ENCODE measurements at places on chromosomes 1 and 21.

DNA sequence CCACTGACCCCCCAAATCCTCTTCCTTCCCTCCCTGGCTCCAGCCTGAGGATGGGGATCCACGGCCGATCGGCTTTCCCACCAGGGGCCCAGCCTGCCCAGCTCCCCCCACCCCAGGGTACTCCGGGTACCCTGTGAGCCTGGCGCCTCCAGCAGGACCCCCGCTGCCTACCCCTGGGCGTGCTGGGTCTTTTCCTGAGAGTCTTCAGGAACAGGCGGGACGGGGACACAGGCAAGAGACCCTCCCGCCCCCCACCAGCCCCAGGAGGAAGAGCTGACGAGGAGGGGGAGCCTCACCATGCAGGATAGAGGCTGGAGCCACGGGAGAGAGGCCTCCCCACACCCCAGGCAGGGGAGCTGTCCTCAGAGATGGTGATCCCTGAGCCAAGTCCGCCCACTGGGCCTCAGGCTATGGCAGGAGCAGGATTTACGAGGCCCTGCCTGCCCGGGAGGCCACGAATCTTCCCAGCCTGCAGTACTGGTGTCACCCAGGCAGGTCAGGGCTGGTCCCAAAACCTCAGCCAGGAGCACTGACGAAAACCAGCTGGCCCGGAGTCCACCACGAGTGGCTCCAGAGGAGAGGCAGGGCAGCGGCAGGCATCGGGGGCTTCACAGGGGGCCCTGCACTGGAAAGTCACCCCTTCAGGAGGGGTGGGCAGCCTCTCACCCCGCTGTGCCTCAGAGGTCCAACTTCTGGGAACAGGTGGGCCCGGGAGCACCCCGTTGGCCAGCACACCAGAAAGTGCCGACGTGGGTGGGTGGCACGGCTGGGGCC, 58.0 kb downstream of the MEGF6 start:
- no peak for DNase-seq

GRCh38 chr1:2322065-2322571, 69.2 kb downstream of the MORN1 start:
- DNase-seq, result no peak

DNA sequence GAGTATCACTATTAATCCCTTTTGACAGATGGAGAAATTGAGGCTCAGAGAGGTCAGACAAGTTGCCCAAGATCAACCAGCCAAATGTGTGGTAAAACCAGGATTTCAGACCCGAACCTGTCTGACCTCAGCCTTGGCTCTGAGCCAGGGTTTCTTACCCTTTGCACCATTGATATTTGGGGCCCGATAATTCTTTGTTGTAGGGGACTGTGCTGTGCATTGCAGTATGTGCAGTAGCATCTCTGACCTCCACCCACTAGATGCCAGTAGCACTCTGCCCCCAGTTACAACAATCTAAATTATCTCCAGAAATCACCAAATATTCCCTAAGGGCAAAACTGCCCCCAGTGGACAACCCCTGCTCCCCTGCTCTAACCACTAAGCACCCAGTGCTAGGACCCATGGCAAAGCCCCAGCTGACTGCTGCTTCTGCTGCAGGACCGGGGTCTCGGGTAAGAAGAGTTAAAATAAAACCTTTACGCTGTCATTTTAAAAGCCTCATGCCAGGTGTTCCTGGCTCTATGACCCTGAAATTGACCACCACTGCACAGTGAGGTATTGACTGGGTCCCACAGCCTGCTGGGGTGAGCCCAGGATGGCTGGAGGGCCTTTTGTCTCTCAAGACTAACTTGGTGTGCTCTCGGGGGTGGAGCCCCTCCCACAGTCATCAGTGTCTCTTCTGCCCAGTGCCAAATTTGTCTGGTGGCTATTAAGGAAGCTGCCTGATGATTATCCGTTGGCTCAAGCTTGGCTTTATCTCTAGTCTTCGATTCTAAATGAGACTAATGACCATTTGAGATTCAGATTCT, 5.6 kb upstream of the MAN1C1 start:
- DNase-seq, result no peak

- no peak for DNase-seq
These were observed 87.5 kb upstream of the SGIP1 start for GRCh38 chr1:66446261-66447001.

DNA sequence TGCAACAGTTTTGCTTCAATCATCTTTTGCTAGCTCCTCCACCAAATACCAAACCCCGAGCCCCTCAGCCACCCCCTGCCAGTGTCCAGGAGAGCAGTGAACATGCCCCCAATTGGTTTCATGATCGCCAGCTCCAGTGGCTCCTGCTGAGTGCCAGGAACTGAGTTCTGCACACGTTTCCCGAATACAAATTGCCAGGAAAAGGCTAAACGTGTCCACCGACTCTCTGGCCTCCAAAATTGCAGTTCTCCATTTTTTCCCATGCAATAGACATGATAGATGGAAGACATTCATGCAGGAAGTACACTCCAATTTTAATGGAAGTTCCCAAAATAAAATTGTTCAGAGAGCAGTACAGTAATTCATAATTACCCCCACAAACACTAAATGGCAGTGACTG, 101.3 kb downstream of the SPSB1 start:
- no peak for DNase-seq

DNA sequence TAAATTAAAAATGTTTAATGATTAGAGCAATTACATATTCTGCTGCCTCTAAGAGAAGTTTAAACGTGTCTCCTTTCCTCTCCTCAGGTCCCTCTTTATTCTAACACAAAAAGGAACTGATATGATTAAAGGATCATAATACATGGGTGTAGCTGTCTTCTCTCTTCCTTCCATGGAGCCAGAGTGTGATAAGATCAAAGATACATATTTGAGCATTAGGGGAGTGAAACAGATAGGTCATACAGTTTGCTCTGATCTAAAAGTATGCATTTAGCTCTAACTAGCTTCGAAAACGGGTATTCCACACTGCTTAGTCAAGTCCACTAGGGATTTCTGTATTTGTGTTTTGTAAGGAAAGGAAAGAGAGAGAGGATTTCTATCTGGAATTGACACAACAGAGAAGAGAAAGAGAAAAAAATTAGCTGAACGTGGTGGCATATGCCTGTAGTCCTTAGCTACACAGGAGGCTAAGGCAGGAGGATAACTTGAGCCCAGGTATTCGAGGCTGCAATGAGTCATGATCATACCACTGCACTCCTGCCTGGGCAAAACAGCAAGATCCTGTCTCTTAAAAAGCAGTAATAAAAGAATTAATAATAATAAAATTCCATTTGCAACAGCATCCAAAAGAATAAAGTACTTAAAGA, 63.1 kb downstream of the CDC42BPA start:
- DNase-seq, result no peak

DNA sequence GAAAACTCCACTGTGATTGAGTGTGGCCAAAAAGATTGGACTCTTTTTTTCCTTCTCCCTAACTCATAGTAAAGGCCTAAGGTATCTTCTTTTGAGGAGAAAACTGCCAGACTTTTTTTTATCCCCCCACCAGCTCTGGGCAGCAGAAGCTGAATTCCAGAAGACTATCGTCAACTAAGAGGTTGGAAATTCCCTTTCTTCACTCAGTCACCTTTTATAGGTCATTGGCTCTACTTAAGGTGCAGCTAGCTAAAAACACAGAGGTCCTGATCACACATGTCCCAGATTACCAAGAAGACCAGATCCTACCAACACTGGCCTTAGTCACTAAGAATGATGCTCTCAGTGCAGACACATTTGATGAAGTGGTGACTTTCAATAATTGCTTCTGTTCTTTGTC, 1441.2 kb downstream of the PLA2G4A start:
- DNase-seq, result no peak

DNA sequence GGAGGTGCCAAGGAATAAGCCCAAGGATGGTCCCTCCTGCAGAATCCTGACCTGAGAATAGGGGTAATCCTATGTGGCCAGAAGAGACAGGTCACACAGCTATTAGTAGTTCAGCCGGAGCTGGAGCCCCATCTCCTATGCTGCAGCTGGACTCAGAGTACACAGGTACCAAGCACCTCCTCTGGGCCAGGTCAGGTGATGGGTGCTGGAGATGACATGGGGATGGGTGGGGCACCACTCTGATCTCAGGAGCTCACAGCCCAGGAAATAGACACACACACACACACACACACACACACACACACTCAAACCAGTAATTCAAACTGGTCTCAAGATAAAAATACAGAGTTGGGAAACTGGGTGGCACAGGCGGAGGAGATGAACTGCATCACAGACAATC, 54.2 kb upstream of the SSBP3 start:
- DNase-seq, result no peak

DNA sequence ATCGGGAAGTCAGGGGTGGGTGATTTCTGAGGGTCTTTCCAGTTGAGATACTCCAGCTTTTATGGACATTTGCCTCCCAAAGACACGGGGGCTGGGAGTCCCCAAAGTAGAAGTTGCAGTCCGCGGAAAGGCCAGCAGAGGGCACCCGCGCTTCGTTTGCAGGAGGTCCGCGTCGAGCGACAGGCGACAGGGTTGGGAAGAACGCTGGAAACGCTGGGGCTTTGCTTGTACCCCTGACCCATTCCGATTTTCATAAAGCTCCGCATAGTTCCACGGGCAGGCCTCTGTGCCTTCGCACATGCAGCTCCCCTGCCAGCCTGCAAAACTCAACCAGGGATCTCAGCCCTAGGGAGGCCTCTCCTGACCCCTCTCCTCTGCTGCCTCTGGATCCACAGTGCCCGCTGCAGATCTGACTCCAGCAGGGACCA, 44.2 kb upstream of the LAPTM5 start:
- DNase-seq, result peak; percentile 81

- no peak for DNase-seq
These were observed 36.0 kb downstream of the SIPA1L2 start for GRCh38 chr1:232593717-232594502.

GRCh38 chr1:41802532-41803501, 115.9 kb downstream of the HIVEP3 start:
- DNase-seq, result no peak

DNA sequence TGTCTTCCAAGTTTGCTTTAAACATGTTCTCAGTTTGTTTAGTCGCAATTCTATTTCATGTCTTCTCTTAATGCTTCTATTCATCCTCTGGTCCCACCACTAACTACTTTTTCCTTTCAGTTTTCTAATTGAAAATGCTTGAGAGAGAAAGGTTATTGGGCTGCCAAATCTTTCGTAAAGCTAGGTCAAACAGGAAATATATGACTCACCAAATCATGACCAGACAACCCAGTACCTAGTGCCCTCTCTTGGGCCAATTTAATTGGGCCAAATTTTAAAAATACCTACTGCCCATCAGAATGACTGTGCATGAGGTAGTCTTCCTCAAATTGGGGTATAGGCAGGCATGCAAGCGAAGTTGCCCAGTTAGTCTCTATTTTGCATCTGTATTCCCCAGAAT, 295.4 kb upstream of the PBX1 start:
- no peak for DNase-seq

DNA sequence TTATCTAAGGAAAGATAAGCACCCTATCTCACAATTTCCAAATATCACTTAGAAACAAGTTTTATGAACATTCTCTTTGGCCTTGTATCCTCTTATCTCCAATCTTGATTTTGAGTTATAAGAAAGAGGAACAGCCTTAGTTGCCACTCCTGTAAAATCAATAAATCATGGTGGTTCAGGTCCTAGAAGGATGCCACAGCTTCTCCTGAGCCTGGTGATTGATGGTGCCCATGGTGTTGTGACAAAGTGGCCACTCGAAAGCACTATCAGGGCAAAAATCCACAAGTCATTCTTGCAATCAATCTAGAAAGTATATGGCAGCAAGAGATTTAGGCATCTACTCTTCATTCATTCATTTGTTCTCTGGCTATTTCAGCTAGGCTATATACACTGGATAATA, 27.8 kb downstream of the GBP6 start:
- DNase-seq, result no peak

DNA sequence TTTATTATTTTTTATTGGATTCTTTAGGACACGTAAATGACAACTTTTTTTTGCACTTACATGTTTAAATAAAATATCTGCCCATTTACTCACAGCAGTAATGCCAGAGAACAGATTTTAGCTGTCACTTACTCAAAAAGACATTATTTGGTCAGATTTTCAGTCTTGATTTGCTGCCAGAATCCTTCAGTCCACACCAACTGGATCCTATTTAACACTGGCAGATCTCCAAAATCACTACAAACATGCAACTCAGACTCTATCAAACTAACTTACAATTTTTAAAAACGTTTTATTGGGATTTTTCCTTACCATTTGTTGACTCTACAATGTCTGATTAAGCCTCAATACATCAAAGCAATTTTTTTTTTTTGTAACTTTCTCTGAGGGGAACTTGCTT, 11.1 kb downstream of the ATP6V1G3 start:
- no peak for DNase-seq

DNA sequence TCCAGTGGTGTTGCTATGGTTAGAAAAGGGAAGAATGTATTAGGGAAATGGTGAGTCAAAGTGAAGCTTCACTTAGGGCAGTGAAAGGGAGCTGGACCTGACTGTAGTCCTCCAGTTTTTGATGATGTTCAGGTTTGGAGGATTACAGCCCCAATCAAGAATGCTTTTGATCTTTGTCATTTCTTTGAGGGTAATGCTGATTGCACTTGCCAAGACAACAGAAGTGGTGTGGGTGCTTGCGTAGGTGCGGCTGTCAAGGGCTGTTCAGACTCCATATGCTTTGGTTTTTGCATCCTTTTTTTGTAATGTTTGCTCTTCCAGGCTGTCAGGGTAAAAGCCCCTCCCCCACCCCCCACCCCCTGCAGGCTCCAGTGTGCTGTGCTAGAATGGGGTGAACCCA, 38.9 kb downstream of the HHAT start:
- DNase-seq, result no peak

DNA sequence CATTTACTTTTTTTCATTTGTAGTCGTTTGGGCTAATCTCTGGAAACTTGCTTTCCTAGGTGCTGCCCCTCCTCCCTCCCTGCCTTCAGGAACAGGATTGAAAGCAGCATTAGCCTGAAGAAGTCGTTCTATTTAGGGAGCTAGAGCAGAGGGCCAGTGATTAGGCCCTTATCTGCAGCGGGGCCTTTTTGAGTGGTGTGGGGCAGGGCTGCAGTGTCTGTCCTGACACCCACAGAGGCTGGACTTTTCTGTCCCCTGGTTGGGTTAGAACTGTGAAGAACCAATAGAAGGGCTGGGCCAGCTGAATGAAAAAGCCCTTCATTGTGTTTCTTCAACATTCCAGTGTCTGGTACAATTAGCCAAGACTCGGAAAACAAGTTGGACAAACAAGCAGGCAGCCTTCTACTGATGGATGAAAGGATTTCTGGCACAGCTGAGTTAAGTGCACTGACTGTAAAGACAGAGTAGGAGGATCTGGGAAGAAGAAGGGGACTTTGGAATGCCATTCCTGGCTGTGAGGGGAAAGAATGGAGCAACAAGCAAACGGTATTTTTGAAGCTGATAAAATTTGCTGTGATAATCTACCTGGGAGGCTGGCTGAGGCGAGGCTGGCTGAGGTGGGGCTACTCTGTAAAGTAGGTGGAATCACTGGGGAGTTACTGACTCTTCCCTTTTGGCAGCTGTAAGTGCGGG, 9.7 kb downstream of the MACF1 start:
- no peak for DNase-seq

All from stimulated activated CD4-positive, alpha-beta T cell treated with anti-CD3 and anti-CD28 coated beads, Interleukin-1b, Interleukin-23, amount 100 ng/mL, for 1 hour (primary cell).